ENCODE measurements at places on chromosomes 5 and 9. TPM values are rescaled to one million over a fixed set of nuclear protein-coding genes. Genes with fewer than 3 reads are reported as not detected.

Gene IL9
- total RNA-seq: not detected

Gene HTR4
- total RNA-seq: not detected

Gene FAXDC2
- 0.25 TPM for total RNA-seq

Gene CCNB1
- total RNA-seq: 283 TPM

Gene ADGRD2
- not detected for total RNA-seq

Gene SLC46A2
- not detected for total RNA-seq
